ENCODE measurements at places on chromosomes 11 and 22.

DNA sequence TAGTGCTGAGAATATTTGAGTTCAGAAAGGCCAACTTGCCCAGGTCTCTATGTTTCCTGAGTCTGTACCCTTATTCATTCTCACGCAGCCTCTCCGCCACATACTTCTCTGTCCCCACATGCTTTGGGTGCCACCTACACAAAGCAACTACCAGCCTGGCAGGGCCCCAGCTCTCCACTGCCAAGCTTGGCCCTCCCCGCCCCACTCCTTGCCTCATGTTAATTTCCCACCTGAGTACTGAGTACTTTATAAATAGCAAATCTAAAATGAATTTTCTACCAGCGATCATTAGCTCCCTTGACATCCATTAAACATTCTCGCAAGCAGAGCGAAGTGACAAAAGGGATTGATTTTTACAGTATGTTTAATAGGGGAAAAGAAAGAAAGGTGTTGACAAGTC lies 20.8 kb downstream of the NTM start:
- peak; percentile 31 for DNase-seq

GRCh38 chr22:34808618-34809017 lies 257.3 kb upstream of the ISX start:
- DNase-seq: no peak

GRCh38 chr11:35848616-35849015 lies 95.2 kb upstream of the LDLRAD3 start:
- DNase-seq: no peak

GRCh38 chr11:31262761-31263160 lies 106.8 kb downstream of the DCDC1 start:
- no peak for DNase-seq

GRCh38 chr11:110235966-110236365 lies 60.4 kb downstream of the RDX start:
- no peak for DNase-seq

DNA sequence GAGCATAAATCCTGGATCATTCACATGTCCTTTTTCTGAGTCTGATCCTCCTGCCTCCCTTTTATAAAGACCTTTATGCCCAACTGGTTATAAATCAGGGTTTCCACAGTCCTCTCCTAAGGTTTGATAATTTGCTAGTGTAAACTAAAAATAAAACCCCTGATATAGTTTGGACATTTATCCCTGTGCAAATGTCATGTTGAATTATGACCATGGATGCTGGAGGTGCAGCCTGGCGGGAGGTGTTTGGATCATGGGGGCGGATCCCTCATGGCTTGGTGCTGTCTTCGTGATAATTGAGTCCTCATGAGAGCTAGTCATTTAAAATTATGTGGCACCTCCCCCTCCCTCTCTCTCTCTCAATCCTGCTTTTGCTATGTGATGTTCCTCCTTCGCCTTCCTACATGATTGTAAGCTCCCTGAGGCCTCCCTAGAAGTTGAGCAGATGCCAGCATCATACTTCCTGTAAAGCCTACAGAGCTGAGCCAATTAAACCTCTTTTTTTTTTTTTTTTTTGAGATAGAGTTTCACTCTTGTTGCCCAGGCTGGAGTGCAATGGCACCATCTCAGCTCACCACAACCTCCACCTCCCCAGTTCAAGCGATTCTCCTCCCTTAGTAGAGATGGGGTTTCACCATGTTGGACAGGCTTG lies 9.6 kb upstream of the MTCH2 start:
- DNase-seq: no peak

DNA sequence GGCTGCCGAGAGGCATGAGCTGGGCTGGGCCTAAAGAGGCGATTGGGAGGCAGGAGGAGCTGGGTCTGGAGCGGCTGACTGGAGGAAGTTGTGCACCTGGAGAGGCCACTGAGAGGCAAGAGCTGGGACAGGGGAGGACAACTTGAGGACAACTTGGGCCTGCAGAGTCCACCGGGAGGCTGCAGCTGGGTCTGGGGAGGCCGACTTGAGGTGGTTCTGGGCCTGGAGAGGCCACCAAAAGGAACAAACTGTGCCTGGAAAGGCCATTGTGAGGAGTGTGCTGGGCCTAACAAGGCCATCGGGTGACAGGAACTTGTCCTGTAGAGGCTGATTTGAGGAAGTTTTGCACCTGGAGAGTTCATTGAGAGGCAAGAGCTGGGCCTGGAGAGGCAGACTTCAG lies 41.5 kb downstream of the OR4C45 start:
- DNase-seq: no peak

DNA sequence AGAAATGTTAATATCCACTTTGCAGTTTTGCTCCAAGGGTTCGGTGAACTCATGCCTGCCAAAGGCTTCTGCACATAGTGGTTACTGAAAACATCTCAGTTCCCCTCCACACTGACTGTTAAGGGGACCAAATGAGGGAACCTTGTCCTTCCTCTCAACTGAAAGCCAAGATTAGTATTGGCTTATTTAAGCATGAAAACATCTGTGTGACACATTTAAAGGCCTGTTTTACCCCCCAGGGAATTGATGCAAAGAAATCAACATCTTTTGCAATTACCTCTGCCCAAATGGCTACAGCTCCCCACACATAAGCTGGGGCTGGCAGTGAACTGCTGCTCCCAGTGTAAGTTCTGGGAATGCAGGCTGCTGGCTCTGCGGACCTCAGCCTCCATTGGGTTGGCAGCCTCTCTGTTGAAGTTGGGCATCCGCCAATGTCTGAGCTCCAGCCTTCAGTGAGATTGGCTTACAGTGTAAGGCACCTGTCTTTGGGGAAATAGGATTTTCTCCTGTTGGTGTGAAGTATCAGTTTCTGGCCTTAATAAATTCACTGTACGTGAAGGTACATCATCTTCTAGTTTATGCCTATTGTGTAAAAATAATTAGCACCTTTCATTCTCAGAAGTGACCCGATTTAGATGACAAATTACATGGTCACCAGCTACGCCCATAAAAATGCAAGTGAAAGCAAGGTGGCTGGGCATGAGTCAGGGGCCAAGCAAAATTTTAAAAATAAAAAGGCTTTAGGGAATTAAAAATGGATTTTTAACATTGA lies 213.4 kb upstream of the SYN3 start:
- DNase-seq: peak; percentile 84

- no peak for DNase-seq
Measured at GRCh38 chr11:103532133-103532788, 423.0 kb downstream of the DYNC2H1 start.

- no peak for DNase-seq
Measured at GRCh38 chr11:60390419-60390818, 5.8 kb upstream of the MS4A14 start.

GRCh38 chr11:78194490-78194889 lies 5.8 kb downstream of the USP35 start:
- DNase-seq: no peak

DNA sequence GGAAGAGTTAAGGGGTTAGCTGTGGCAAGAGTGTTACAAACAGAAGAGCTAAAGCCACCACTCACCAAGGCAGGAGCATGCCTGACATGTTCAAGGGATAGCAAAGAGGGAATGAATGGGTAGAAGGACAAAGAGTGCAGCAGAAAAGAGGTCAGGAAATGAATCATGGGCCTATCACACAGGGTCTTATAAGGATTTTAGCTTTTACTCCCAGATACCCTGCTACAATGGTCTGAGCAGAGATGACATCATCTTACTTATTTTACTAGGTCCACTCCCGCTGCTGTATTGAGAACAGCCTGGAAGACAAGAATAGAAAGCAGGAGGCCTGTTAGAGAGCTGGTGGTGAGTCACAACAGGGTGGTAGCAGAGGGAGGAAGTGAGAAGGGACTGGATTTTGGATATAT lies 9.8 kb downstream of the TRAF6 start:
- no peak for DNase-seq

DNA sequence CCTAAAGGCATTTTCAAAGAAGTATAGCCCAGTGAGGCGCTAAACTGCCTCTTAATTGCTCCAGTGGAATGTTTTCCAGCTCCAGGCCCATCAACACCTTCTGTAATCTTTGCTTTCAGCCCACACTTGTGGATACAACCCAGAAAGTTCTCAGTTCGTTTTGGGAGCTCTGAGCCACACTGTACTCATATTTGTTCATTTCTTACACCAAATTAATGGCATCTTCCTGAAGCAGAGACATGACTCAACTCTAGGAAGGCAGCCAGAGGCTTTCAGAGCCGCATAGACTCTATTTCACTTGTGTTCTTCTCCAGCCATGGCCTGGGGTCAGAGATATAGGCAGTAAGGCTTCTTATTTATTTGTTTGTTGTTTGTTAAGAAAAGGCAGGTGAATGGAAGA lies 175.5 kb upstream of the NCAM1 start:
- no peak for DNase-seq

DNA sequence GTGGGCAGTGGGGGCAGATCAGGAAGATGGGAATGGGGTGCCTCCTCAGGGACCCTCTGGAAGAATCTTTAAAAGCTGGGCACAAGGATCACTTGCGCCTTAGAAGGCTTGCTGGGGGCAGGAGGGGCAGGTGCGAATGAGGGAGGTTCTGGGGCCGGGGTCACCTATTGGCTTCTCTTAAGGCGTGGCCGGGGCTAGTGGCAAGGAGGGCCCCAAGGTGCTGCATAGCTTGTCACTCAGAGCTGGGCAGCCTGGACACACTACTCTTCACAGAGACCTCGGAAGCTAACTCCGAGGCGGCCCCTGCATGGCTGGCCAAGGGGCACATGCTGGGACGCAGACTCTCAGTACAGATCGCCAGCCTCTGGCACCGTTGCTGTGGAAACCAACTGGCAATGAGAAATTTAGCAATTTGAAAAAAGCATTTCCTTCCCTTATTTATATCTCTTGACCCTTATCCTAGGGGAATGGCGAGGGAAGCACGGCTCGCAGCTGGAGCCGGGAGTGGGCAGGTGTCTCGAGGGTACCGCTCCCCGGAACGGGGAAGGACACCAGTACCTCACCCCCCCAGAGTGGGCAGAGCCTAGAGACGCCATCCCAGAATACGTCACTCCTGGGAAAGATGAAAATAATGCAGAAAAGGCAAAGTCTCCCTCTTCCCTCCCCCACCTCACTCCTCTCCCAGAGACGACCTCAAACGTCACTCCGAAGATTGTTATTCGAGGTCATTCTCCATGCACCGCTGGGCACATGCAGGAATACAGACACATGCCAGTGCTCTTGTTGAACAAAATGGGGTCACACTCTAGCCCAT lies 188.1 kb downstream of the CTTN start:
- no peak for DNase-seq

- no peak for DNase-seq
Measured at GRCh38 chr11:59558270-59558643, 46.9 kb downstream of the OR4D9 start.

- DNase-seq: no peak
Measured at GRCh38 chr11:126841999-126842398, 158.6 kb downstream of the KIRREL3 start.

All from body of pancreas (tissue), 4 donors.